ENCODE measurements at places on chromosomes 3 and 15.
A peak's percentile ranks its signal among the peaks of the same experiment; 100 is the strongest.

- DNase-seq = no peak
Observed at GRCh38 chr3:31039145-31039544, 144.7 kb upstream of the GADL1 start.

- no peak for DNase-seq
Observed at GRCh38 chr3:135690664-135691063, 274.9 kb upstream of the PPP2R3A start.

DNA sequence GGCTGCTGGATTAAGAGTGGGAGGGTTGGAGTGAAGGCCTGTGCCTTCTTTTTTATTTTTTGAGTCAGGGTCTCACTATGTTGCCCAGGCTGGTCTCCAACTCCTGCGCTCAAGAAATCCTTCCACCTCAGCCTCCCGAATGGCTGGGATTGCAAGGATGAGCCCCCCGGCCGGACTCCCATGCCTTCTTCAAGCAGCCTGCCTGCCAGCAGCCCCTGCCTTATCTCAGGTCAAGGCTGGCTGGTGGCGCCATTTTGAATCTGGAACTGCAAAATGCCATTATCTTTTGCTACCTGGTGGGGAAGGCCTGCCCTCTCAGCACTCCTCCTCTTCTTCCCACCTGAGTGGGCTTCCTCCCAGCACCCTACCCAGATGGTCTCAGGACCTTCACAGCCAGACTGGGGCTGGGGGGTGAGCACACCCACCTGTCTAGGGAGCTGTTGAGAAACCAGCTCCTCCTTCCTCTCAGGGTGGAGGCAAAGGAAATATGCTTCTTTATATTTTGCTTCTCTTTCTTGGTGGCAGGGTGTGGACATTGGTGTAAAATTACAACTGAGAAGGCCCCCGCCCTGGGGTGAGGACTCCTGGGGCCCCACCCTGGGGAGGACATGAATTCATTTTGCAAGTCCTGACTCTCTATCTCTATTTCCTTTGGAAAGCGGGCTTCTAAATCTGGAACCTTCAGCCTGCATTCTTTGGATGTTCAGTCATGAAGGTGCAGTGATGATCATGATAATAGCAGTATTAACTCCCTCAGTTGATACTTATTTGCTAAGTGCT lies 7.7 kb upstream of the FLNB start:
- DNase-seq = no peak

DNA sequence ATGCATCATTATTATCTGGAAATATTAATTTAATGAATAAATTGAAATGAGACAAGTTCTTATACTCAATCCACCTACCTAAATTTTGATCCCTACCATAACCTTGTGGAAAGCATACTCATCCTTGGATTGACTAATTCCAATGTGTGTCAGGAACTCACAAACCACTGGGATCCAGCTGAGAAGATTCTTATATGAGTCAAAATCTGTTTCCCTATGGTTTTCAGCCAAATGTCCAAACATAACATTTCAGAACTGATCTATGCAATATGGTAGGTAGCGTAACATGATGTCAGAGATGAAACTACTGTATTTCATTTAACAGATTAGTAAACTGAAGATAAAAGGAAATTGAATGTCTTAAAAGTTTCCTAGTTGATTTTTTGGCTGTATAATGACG lies 250.0 kb downstream of the PLOD2 start:
- no peak for DNase-seq

DNA sequence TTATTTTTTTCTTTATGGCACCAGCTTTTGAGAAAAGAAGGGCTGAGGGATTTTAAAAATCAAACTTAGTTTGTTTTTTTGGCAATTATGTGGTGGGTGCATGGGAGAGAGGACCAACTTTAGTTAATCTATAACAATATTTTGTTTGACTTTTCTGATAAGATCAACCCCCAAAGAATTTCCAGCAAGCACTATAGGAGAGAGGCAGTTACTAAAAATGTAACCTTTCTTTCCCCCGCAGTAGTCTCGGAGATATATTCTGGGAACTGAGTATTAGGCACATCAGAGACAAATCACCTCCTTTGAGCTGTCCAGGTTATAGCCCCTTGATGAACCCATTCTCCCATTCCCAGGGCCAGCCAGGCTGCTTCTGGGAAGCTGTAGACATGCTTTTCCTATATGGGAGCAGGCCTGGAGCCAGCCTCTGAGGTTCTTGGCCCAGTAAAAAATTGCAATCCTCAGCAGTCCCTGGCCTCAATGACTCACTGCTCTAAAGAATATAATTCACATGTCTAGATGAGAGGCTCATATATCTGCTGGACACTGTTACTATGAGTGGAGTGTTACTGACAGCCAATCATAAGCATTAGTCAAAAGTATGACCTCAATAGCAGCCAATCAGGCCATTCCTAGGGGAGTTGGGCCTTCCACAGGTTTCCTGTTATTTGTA lies 138.3 kb upstream of the AGBL1 start:
- no peak for DNase-seq

DNA sequence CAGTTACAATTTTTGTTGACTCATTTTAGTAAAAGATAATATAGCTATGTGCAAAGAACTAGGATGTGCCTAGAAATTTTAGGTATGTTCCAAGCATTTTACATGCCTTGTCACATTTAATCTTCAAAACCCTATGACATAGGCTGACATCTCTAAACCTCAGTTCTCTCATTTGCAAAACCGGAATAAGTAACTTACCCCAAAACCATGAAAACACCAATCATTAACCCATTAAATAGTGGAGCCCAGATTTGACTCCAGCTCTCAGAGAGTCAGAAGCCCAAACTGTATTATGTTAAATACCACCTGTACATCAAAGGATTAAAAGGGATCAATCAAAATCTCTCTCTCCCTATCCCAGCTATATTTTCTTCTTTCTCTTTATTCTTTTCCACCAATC lies 36.6 kb downstream of the GSK3B start:
- no peak for DNase-seq

DNA sequence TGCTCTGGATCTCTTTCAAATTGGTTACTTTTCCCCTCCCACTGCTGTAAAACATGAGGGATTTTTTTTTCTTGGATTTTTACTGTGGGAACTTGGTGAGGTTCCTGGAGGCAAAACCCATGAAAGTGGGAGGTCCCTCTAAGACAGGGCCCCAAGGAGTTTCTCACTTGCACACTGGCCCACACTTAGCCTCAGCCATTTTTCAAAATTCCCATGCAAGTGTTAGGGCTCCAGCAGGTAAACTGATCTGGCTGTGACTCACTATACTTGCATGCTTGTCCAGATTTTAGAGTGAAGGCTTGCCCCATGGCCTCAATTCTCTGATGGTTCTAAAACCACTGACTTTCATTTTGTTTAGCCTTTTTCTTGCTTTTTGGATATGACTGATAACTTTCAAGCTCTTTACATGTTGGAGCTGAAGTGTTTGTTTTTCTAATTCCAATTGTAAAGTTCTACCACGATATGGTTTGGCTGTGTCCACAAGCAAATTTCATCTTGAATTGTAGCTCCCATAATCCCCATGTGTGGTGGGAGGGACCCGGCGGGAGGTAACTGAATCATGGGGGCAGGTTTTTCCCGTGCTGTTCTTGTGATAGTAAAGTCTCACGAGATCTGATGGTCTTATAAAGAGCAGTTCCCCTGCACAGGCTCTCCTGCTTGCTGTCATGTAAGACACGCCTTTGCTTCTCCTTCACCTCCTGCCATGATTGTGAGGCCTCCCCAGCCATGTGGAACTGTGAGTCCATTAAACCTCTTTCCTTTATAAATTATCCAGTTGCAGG lies 37.7 kb downstream of the MCCC1 start:
- no peak for DNase-seq

GRCh38 chr15:101206176-101206591 lies 45.7 kb downstream of the CHSY1 start:
- no peak for DNase-seq

DNA sequence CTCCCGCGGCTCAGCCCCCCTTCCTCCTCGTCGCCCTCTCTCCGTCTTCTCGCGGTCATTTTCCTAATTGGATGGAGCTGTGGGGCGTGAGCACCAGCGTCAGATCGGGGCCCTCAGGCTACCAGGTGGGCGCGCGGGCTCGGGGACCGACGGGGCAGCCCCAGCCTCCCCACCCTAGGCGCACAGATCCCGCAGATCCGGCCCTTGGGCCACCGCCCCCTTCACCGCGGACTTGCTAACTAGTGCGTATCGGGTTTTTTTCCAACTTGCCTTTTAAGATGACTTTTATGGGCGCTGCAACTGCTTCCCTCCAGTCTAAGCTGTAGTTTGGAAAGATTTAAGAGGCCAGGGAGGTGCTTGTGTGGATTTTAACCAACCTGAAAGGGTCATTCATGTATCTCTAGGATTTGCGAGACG lies 1.3 kb downstream of the ZNF710 start:
- peak; percentile 50 for DNase-seq

Data from activated B cell treated with CpG ODN at 0.5 μM for 24 hours (primary cell).